HCT116 (cell line): ENCODE measurements at places on chromosomes 2 and 18. TPM values are rescaled to one million over a fixed set of nuclear protein-coding genes. Genes with fewer than 3 reads are reported as not detected.

Gene TUBA4B
- total RNA-seq = not detected

Gene EVX2
- total RNA-seq = not detected

Gene PCARE
- total RNA-seq = not detected

Gene KIDINS220
- total RNA-seq = 20.1 TPM

GRCh38 chr2:39671604-39672003, 5.9 kb downstream of the TMEM178A start:
- DNase-seq = no peak

- no peak for DNase-seq
Measured at GRCh38 chr2:7012141-7012764, 95.0 kb downstream of the RNF144A start.

DNA sequence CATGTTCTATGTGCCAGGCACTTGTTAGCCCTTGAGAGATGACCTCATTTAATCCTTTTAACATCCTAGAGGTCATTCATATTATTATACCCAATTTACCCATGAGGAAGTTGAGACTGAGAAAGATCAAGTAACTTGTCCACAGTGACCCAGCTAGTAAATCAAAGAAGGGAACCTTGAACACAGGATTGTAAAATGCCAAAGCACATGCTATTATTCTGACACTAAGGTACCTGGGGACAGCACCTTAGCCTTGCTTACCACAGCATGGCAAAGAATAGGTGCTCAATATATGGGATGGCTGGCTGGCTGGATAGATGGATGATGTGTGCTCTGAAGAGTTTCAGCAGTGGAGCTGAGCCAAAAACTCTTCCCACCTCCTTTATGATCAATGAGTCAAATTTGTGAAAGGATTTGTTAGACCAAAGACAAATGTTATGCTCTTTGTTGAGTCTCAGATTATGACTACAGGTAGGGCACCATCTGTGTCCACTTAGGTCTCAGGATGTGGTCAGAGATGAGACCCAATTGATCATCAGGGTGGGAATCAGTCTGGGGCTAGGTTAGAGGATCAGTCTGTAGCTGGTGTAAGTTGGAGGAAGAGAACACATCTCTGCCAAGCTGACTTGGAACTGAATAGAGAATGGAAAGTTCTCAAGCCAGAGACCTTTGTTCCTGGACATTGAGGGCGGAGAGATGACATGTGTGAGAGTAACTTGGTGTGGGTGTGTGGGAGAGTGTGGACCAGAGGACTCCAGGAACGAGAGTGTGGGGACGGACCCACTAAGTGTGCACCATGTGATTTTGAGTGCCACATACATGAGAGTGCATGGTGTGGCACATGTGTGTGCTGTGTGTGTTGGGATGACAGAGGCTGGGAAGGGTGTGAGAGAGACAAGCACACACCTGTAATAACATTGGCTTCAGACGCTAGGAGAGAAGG, 16.3 kb upstream of the PKDCC start:
- no peak for DNase-seq

- no peak for DNase-seq
Measured at GRCh38 chr2:84959566-84960506, 11.1 kb upstream of the KCMF1 start.

- DNase-seq = no peak
Measured at GRCh38 chr18:11516751-11517503, 92.5 kb upstream of the SLC35G4 start.

DNA sequence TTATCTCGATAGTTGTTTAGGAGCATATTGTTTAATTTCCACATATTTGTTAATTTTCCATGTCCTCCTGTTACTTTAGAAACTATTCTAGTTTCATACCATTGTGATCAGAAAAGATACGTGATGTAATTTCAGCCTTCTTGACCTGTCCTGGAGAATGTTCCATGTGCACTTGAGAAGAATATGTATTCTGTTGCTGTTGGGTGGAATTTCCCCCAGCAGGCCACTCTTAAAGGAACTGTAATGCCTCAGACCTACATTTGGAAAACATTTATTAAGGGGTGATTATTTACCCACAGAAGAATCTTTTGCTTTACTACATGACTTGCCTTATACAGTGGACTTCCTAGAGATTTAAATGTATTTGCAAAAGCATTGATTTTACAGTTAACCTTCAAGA, 55.5 kb downstream of the LIMS1 start:
- DNase-seq = no peak

DNA sequence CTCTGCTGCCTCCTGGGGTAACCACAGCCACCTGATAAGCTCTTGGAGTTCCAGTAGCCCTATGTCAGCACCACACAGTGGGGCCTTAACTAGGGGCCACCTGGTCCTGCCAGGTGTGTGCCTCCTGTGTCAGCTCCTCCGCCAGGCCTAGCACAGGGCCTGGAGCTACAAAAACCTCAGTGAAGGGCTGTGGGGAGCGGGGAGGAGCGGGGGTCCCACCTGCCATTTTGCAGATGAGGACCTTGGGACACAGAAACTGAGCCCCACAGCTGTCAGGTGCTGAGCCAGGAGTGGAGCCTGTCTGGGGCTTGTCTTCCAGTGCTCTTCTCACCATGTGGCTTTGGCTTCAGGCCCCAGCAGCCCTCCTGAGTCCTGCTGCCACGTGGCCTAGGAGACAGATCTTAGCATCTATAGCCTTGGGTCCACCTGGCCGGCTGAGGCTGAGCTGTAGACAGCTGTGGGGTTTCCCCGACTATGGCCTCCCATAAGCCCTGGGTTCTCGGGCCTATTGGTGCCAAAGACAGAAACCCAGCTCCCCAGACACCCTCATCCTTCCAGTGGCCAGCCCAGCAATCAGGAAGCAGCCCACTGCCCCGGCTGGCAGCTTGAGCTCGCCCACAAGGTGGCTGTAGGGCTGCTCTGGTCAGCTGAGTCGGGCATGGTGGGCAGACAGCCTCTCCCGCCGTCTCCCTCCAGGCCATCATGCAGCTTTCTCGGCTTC, 104.5 kb upstream of the MCFD2 start:
- DNase-seq = no peak

DNA sequence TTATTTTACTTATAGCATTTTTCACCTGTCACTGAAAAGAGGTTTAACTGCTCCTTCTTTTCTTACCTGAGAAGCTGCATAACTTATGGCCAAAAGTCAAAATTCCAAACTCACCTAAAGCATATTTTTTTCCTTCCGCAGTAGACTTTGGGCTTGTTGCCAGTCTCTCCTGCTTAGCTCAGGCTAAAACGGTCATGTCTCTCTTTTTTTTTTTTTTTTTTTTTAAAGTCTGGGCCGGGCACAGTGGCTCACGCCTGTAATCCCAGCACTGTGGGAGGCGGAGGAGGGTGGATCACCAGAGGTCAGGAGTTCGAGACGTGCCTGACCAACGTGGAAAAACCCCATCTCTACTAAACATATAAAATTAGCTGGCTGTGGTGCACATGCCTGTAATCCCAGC, 113.5 kb downstream of the RTN4 start:
- DNase-seq = no peak

DNA sequence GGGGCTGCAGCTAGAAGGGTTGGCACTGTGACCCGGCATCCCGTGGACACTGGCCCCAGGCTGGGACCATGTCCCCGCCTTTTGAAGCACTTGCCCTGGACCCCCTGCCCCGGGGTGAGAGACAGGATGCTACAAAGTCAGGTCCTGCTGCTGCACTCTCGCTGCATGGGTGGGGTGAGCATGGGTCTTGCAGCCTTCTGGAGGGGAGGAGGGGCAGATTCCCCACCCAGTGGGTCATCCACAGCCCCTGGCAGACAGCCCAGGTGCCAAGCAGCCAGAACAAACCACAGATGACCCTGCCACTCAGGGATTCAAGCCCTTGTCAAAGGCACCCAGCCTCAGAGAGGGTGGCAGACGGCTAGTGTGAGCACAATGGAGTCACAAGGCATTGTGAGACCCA, 5.7 kb upstream of the NMUR1 start:
- no peak for DNase-seq

GRCh38 chr2:3194828-3195227, 182.8 kb downstream of the EIPR1 start:
- DNase-seq = no peak

- no peak for DNase-seq
Measured at GRCh38 chr2:1227274-1227900, 185.9 kb upstream of the TPO start.

DNA sequence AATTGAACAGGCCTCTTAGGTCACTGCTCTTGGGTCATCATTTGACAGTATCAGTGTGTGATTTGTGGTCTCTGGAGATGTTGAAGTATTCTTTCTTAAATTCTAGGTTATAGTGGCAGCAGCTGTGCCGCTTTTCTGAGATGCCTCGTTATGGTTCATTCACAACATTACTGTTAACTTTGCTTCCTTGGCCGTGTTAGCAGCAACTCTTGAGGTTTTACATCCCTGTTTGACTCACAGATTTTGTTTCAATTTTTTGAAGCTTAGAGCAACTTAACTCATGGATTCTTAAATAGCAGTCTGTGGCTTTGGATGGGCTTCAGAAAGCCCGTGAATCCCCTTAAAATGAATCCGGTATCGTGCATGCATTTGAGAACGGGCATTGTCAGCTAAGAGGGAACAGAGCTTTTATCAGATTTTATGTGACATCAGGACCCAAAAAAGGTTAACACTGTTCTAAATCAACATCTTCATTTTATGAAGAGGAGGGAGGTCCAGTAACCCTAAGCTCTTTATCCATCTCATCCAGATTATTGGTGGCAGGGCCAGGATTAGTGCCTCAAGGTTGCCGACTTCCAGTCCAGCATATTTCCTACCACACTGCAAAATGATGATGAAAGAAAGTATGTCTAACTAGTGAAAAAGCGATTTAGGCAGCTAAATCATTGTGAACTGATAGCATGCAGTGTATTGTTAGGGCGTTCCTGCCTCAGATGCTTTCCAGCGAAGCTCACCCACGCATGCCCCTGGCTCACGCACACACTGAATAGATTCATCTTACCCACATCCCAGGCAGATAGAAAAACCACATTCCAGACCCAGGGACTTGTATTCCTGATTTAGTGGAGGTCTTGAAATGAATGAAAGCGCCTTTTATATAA, 5.1 kb downstream of the TRIB2 start:
- no peak for DNase-seq

DNA sequence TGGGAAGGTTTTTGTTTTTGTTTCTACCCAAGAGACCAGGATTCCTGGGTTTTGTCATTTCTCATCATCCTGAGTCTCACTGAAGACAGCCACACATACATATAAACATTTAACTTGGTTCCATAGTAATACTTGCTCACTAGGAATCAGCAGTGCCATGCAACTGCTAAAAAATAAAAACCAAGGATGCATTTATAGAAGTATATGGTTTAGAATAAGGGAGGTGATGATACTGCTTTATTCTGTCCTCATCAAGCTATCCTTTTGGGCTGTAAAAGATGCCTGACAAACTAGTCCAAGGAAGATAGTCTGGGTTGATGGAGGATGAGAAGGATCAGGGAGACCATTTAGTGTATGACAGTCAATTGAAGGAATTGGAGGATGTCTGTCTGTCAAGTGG, 740 bp downstream of the SPATA3 start:
- DNase-seq = no peak

DNA sequence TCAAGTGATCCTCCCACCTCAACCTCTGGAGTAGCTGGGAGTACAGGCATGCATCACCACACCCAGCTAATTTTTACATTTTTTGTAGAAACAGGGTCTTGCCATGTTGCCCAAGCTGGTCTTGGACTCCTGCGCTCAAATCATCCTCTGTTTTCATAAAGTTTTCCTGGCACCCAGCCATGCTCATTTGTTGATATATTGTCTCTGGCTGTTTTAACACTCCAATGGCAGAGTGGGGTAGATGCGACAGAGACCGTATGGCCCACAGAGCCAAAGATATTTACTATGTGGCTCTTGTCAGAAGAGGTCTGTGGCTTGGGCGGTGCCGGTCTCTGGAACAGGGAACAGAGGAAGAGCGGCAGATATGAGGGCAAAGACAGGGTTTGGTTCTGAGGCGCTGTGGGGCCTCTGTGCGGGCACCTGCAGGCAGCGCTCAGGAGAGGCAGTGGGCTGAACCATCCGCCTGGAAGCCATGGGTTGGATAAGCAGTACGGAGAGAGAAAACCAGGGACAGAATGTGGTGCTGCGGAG, 50.2 kb downstream of the CENPO start:
- DNase-seq = no peak
